Stimulated activated CD4-positive, alpha-beta T cell treated with anti-CD3 and anti-CD28 coated beads, Interleukin-1b, Interleukin-23, amount 100 ng/mL, for 4 hours (primary cell): ENCODE measurements at places on chromosomes 5 and 9.

GRCh38 chr5:89343666-89344065, 460.7 kb upstream of the MEF2C start:
- no peak for DNase-seq

DNA sequence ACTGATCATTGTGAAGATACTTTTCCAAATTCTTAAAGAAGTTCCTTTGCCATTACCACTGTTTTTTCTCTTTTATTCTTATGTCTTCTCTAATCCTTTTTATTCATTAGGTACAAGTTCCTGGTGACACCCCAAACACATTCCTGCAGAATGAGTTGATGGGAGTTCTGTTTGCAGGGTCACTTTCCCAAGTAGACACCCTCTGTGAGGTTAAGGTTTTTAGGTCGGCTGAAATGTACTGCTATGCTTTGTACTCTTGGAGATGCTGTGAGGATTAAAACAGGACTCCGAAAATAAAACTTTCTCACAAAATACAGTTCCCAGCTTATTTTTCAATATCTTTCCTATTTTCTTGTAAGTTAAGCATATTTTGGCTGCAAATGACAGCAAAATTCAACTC, 143.3 kb upstream of the TLE4 start:
- no peak for DNase-seq

DNA sequence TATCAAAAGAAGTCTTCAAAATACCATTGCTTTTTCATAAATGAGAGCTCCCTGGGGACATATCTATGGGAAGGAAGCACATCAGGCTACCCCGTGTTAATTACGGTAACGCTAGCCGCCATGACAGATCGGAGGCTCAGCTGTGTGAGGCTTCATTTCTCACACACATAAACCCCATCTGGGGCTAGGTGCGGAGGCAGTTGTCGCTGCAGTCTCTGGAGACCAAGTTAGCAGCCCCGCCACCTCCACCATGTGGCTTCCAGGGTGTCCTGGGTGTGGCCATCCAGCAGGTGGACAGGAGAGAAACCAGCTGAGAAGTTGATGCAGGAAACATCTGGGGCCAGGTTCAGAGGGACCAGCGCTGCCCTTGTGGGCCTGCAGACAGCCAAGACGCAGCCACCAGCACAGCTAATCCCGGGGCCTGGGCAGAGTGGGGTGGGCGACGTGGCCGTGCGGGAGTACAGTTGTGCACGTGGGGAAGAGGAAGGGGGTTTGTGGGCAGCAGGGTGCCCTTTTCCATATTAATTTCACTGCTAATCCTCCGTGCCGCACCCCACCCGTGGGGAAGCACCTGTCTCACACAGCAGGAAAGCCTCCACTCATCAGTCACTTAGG, 426.5 kb downstream of the IRX1 start:
- DNase-seq: no peak

GRCh38 chr5:74294231-74294705, 346.3 kb downstream of the ENC1 start:
- no peak for DNase-seq
